Thoracic aorta (tissue), 2 donors: ENCODE measurements at places on chromosomes 3 and 15. TPM values are rescaled to one million over a fixed set of nuclear protein-coding genes. Genes with fewer than 3 reads are reported as not detected.

EXD1 gene
- total RNA-seq, result not detected

ITGA11 gene
- total RNA-seq, result 246 TPM

THAP10 gene
- 0.81 TPM for total RNA-seq

SCN5A gene
- 5.4 TPM for total RNA-seq

TM4SF4 gene
- total RNA-seq, result not detected

TTLL13 gene
- total RNA-seq, result not detected

SEMA3B gene
- total RNA-seq, result 53.6 TPM

GOLGA6L7 gene
- total RNA-seq, result not detected

LYZL4 gene
- total RNA-seq, result not detected

FILIP1L gene
- 279 TPM for total RNA-seq

HTR3D gene
- not detected for total RNA-seq

PPP1R14D gene
- not detected for total RNA-seq

ZMYND10 gene
- total RNA-seq, result not detected

EFCC1 gene
- 1.4 TPM for total RNA-seq

GCSAM gene
- total RNA-seq, result not detected

FGF7 gene
- 12.7 TPM for total RNA-seq
